ENCODE measurements at places on chromosomes 6 and 20.

DNA sequence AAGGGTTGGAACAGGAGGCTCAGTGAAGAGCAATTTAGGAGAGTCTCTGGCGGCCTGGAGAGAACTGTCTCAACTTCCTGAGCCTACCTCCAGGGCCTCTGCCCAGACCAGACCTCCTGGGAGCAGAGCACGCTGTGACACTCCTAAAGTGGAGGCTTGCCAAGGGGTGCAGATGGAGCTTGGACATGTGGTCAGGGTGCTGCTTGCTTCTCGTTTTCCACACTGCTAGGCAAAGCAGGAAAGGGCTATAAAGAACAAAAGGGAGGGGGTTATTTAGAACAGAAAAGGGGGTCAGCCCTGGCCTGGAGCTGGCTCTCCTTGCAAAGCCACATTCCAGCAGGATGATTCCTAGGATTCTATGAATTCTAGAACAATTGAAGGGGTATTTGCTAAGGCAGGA lies 145.7 kb upstream of the GGTLC1 start:
- DNase-seq, result no peak

DNA sequence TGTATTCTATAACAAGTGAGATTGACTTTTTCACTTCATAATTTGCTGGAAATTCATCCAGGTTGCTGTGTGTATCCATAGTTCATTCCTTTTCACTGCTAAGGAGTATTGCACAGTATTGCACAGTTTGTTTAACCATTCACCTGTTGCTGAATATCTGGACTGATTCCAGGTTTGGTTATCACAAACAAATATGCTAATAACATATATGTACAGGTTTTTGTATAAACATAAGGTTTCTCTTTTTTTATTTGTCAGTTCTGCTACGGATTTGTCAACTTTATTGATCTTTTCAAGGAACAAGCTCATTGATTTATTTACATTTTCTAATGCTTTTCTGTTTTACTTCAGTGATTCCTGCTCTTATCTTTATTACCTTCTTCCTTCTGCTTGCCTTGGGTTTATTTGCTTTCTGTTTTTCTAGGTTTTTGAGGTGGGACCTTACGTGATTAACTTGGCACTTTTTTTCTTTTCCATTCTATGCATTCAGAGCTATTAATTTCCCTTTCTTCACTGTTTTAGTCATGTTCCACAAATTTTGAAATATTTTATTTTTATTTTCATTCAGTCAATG lies 117.0 kb upstream of the OGFRL1 start:
- DNase-seq, result no peak

- DNase-seq, result no peak
Measured at GRCh38 chr6:31125586-31126363, 5.5 kb upstream of the CDSN start.

GRCh38 chr6:128807577-128807976 lies 75.4 kb upstream of the LAMA2 start:
- DNase-seq, result peak; percentile 28

DNA sequence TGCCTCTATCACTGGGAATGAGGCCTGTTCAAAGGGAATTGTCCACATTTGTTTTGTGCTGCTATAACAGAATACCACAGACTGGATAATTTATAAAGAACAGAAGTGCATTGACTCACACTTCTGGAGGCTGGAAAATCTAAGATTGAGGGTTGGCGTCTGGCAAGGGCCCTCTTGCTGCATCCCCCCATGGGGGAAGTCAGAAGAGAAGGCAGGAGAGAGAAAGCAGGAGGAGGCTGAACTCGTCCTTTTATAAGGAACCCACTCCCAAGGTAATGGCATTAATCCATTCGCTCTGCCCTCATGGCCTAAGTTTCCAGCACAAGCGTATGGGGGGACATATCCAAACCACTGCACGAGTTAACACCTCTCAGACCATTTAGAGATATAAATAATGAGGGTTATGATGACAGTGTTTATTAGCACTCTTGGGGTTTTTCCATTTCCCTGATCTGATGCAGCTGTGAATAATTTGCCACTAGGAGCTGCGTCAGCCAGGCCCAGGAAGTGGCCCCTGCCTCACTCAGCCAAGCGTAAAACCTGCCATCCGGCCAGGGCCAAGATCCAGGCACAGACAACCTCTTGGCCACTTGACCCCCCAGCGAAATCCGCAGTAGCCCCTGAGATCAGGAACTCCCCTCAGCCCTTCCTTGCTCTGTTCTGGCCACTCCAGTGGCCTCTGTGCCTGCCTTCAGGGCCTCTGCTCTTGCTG lies 14.2 kb upstream of the SLCO4A1 start:
- peak; percentile 40 for DNase-seq

DNA sequence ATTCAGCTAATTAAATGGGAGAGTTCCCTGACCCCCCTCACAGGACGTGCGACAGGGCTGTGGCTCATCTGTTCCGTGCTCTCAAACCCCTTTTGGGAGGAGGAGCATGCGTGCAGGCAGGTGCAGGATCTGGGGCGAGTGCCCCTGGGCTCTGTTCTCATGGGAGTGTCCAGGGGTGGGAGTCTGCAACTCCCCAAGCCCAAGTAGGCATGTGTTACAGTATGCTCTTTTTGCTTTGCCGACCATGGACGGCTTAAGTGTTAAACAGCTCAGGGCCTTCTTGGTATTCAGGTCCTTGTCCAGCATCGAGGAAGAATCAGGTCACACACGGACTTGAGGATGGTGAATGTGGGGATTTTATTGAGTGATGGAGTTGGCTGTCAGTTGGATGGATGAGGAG lies 101.6 kb downstream of the NCOA3 start:
- DNase-seq, result no peak

DNA sequence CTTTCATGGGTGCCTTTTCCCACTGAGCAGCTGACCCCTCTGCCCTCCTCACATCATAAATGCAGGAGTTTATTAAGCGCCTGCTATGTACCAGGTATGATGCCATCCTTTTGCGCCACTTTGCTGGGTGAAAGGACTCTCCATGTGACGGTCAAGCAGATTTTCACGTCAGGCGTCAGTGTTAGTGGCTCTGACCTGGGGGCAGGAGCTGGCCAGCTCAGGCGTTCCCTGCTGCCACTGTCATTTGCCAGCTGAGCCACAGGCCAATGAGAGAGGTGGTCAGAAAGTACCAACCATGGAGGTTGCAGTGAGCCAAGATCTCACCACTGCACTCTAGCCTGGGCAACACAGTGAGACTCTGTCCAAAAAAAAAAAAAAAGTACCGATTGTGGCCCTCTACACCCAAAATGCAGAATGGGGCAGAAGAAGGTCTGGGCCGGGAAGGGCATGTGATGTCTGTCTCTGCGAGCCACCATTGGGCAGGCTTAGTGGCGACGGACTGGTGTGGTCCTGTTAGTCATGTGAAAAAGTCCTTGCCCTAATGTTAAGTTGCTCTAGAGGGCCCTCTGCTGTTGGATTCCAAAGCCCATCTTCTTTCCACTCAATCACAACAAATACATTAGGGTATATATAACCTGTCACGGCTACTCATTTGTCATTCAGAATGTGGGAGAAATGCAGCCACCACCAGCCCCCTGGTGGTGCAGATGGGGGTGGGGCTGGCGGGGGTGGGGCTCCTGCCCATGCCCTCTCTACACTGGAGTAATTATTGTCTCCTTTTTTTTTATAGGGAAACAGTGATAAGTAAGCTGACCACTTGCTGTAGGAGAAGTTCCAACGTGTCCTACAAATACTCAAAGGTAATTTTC lies 18.4 kb upstream of the SLC22A1 start:
- DNase-seq, result no peak

DNA sequence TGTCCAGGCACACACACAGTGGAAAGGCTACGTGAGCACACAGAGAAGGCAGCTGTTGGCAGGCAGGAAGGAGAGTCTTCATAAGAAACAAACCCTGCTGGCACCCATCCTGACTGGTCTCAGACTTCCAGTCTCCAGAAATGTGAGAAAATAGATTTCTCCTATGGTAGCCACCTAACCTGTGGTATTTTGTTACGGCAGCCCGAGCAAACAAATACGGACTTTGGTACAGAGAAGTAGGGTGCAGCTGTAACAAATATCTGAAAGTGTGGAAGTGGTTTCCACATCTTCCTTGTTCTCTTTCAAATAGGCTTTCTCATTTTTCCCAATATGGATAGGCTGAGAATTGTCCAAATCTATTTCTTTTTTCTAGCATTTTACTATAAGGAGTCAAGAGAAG lies 94.6 kb downstream of the ADGB start:
- DNase-seq, result no peak

DNA sequence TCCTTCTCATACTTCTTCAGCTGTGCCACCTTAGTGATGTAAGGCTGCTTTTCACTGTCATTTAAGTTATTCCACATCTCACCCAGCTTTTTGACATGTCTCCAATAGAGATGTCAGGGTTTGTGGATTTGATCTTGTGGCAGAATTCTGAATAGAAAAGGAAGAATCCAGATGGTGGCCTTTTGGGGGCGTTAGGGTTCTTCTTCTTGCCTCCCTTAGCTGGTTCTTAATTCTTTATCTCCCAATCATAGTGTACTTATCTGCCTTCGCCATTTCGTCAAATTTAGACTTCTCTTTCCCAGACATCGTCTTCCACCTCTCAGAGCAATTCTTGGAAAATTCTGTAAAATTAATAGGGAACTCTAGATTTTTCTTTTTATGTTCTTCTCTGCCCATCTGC lies 422.9 kb downstream of the GJA1 start:
- DNase-seq, result no peak

GRCh38 chr6:123854201-123854600 lies 50.5 kb downstream of the NKAIN2 start:
- no peak for DNase-seq

DNA sequence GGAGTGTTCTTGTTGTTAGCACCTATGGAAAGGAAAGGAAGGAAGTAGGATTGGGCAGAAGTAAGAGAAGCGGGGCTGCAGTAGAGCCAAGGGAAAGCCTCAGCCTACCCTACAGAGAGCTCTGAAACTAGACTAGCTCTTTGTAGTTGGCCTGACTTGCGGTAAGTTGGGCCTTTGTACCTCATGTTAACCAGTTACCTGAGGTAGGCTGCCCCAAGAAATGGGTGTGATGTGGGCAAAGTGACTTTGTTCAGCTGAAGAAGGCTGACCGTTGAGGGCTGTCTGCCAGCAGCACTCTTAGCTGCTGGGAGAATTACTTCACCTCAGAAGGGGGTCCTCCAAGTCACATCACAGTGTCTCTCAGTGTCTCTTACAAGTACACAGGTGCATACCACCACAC lies 54.9 kb upstream of the FAM184A start:
- DNase-seq, result no peak

DNA sequence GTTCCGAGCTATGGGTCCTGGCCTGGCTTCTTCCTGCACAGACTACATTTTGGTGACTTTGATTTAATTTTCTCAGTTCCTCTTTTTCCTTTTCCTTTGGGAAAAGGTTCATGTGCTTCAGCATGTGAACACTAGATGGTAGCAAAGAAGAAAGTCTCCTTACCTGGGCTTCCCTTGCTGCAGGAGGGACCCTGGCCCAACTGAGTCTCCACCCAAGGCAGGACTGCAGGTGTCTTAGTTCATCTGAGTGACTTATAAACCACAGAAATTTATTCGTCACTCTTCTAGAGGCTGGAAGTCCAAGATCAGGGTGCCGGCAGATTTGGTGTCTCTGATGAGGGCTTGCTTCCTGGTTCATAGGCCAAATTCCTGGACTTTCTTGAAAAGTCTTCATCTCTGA lies 163.2 kb downstream of the SYCP2 start:
- DNase-seq, result no peak

GRCh38 chr6:11706171-11706570 lies 72.4 kb downstream of the ADTRP start:
- no peak for DNase-seq

- no peak for DNase-seq
Measured at GRCh38 chr20:50590348-50590664, 80.1 kb downstream of the PTPN1 start.

GRCh38 chr20:43937591-43937990 lies 22.9 kb downstream of the TOX2 start:
- DNase-seq, result peak; percentile 71

GRCh38 chr20:46150943-46151342 lies 32.8 kb downstream of the CD40 start:
- DNase-seq, result no peak

DNA sequence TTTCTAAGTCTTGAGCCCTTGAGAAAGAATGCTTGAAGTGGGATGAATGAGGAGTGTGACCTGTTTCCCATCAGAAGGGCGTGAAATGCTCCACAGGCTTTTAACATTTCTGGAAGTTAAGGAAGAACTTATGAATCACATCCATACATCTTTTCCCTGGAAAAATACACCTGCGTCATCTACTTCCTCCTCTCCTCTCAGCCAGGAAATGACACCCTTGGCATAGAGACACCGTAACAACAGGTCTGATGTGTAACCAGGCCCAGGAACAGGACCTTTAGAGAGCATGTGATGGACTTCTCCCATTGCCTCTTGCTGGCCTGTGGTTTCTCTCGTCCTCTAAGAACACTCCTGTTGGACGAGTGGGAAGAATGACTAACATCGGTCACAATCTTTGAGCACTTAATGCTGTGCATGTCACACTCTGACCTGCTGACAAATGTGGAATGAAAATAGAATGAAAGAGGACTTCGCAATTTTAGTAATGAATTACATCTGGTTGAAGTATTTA lies 28.5 kb upstream of the CITED2 start:
- DNase-seq, result peak; percentile 66

- DNase-seq, result peak; percentile 97
Measured at GRCh38 chr20:2470423-2471193, at the start of gene SNRPB. Gene SNRPB (minus strand): TSS chr20:2470789. CDS start chr20:2470690, 99 bp downstream.

DNA sequence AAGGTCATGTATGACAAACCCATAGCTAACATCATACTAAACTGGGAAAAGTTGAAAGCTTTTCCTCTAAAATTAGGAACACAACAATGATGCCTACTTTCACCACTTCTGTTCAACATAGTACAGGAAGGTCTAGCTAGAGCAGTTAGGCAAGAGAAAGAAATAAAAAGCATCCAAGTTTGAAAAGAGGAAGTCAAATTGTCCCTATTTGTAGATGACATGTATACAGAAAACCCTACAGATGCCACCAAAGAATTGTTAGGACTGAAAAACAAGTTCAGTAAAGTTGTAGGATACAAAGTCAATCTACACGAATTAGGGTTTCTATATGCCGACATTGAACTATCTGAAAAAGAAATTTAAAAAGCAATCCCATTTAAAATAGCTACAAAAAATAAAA lies 89.4 kb upstream of the GLP1R start:
- no peak for DNase-seq

All from fibroblast of skin of left quadriceps (primary cell).